ENCODE measurements at places on chromosomes 3 and 15.

- no peak for DNase-seq
Measured at GRCh38 chr3:10377148-10377725, 56.3 kb upstream of the SEC13 start.

DNA sequence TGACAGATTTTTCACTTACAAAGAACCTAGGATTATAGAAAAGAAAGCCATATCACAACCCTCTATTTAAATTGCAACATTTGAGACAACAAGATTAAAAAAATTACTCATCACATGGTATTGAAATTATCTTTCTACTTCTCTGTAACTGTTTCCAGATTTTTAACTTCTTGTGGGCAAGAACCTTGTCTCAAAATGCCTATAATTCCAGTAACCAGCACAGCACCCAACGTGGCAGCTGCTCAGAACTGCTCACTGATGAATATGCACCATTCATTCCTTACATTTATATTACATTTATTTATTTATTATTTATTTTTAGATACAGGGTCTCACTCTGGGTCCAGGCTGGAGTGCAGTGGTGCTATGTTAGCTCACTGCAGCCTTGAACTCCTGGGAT, 216.1 kb downstream of the THRB start:
- no peak for DNase-seq

DNA sequence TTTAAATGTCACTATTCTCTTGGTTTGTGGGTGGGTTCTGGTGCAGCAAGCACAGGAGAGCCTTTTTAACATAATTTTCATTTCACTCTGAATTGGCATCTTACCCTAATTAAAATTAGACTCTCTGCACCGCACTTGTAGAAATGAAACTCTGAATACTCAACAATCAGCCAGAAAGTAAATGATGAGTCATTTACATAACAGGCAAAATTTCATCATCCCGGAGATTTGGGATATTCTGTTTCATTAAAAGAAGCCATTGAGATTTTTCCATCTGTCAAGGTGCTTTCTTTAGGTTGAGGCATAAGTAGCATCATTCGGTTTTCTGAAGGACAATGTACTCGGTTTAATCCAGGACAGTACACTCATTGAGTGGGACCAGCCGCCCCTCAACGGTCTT, 111.0 kb downstream of the RFTN1 start:
- DNase-seq, result no peak

DNA sequence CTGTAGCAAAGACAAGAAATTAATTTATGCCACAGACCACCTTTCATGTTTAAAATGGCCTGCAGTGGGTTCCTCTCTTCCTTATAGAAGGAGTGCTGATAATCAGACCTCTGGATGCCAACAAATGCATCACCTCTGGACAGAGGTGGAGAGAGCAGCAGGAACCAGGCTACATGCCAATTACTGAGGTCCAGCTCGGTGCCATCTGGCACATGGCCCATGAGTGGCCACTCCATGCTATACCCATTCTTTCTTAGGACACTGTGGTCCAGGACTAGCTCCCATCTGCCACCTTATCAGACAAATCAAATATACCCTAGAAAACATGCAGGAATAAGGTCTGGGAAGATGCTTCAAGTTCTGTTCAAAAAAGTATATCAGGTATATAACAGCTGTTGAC, 60.7 kb downstream of the TBC1D2B start:
- DNase-seq, result no peak

- DNase-seq, result no peak
Measured at GRCh38 chr3:18370672-18371071, 54.5 kb downstream of the SATB1 start.

DNA sequence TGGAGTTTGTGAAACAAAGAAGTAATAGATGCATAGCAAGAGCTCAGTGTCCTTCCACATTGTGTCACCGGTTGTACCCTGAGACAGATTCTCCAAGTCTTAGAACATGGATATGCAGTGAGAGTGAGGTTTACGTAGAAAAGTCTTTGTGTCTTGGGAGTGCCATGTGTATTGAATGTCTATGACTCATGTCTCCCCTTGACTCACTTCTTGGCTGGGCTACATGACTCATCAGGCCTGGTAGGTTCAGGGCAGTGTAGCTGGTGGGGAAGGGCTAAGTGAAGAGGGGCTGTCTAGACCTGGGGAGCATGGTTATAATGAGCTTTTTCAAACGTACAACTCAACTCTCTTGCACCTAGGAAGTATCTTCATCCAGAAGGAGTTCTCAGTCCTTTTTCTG, 167.4 kb downstream of the GAP43 start:
- no peak for DNase-seq

- no peak for DNase-seq
Measured at GRCh38 chr3:71409352-71409751, 174.2 kb downstream of the FOXP1 start.

All from T-helper 1 cell (primary cell).